ENCODE measurements at places on chromosomes 2 and 18. TPM values are rescaled to one million over a fixed set of nuclear protein-coding genes. Genes with fewer than 3 reads are reported as not detected.

Gene ERMN
- not detected for polyA plus RNA-seq

Gene PUM2
- 30.0 TPM for polyA plus RNA-seq

Gene SLC23A3
- 1.6 TPM for polyA plus RNA-seq

Gene MRPL19
- polyA plus RNA-seq, result 24.8 TPM

Gene DLX1
- polyA plus RNA-seq, result not detected

Gene RPRM
- not detected for polyA plus RNA-seq

Gene UGT1A10
- 27.3 TPM for polyA plus RNA-seq

Gene PDCD1
- not detected for polyA plus RNA-seq

Gene NMS
- polyA plus RNA-seq, result not detected

Gene GFPT1
- 41.9 TPM for polyA plus RNA-seq

Gene PLA2R1
- polyA plus RNA-seq, result 1.8 TPM

Gene SCTR
- polyA plus RNA-seq, result not detected

Gene VIL1
- polyA plus RNA-seq, result 172 TPM

Gene TGFA
- 12.7 TPM for polyA plus RNA-seq

Gene PECR
- 25.9 TPM for polyA plus RNA-seq

Gene CBLN2
- polyA plus RNA-seq, result not detected

Gene LOXHD1
- polyA plus RNA-seq, result not detected

Gene RANBP2
- polyA plus RNA-seq, result 15.8 TPM

Gene ALPP
- polyA plus RNA-seq, result 0.03 TPM

Gene DTNA
- polyA plus RNA-seq, result 3.8 TPM

Gene SUPT7L
- 22.8 TPM for polyA plus RNA-seq

Gene TRABD2A
- polyA plus RNA-seq, result 25.4 TPM

Gene DYNC2LI1
- 26.8 TPM for polyA plus RNA-seq

Gene KIF5C
- polyA plus RNA-seq, result 2.1 TPM

Gene CFAP65
- under 0.01 TPM for polyA plus RNA-seq

Gene C2orf15
- 2.4 TPM for polyA plus RNA-seq

Gene SULT1C4
- polyA plus RNA-seq, result 0.60 TPM

Gene ITM2C
- polyA plus RNA-seq, result 489 TPM

Gene SMIM21
- not detected for polyA plus RNA-seq
